ENCODE measurements at places on chromosomes 4 and X. TPM values are rescaled to one million over a fixed set of nuclear protein-coding genes. Genes with fewer than 3 reads are reported as not detected.

- H3K27me3 ChIP-seq: no peaks in the 10 kb centered on the region
- peak overlapping the region; percentile 18 for H3K4me3 ChIP-seq
- H3K4me1 ChIP-seq: peaks cover 2% of the 10 kb centered on the region
- peak; percentile 70 for DNase-seq
- H3K27ac ChIP-seq: peak overlapping the region; percentile 55
Observed at GRCh38 chrX:70452143-70452733, 7.6 kb downstream of the DLG3 start.

DNA sequence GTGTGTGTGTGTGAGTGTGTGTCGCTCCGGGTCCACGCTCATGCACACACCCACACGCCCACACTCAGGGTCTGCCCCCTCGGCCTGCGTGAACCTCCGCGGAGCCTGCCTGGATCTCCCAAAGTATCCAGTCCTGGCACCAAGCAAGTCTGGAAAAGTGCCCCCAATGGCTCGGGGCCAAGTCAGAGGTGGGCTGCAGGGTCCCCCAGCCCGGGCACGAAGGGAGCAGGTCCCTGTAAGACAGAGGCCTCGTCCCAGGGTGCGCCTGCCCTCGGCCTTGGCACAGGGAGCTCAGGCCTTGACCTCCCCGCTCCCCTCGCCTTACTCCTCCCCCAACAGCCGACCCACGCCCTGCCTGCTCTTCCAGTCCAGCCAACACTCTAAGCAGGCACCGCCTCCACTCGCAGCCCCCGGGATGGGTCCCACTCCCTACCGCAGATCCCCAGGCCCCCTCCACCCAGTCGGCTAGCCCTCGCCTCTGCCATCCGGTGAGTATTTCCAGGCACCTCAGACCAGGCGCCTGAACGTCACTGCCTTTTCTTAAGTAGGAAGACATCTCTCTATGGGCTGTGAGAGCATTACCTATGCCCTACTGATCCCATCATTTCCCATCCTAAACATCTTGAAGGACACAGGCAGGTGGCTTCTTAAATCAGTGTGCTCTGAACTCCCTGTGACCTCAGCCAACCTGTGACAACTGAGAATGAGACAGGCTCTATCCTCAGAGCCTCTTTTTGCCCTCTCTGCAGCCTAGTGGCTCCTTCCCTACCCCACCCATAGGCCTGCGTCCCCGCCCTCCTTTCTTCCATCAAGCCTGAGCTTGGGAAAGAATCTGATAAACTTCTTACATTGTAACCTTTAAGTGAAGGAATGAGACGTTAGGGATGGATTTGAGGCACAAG is 704 bp downstream of the FAM114A1 start:
- peak overlapping the region; percentile 65 for H3K27ac ChIP-seq
- peaks cover 2% of the 10 kb centered on the region for H3K36me3 ChIP-seq
- H3K4me1 ChIP-seq: no peaks in the 10 kb centered on the region
- H3K4me3 ChIP-seq: peak overlapping the region; percentile 82

Gene TBX22
- not detected for polyA plus RNA-seq

Gene NPNT
- polyA plus RNA-seq: 41.0 TPM

DNA sequence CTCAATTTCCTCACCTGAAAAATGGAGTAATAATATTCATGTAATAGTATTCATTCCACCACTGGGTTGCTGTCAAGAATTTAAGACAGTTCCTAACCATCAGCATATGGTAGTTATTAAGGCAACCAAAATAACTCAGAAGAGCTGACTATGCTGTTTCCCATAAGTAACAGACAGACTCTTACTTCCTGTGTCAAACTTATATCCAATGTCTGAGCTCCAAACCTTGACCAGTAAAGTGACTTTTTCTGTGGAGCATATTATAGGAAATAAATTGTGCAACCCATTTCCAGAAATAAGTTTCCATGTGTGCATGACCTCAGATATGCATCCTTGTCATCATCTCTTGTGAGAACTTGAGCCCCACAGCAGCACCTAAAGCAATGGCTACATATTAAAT is 78.8 kb downstream of the HADH start:
- no peaks in the 10 kb centered on the region for H3K4me1 ChIP-seq
- no peak overlapping the region for H3K4me3 ChIP-seq
- no peaks in the 10 kb centered on the region for H3K27me3 ChIP-seq
- H3K27ac ChIP-seq: no peak overlapping the region

Data from lung (tissue), 17 donors.